ENCODE measurements at places on chromosomes 13 and 19. TPM values are rescaled to one million over a fixed set of nuclear protein-coding genes. Genes with fewer than 3 reads are reported as not detected.

GRCh38 chr13:22461854-22462490 lies 718.8 kb upstream of the SGCG start:
- DNase-seq: no peak

DNA sequence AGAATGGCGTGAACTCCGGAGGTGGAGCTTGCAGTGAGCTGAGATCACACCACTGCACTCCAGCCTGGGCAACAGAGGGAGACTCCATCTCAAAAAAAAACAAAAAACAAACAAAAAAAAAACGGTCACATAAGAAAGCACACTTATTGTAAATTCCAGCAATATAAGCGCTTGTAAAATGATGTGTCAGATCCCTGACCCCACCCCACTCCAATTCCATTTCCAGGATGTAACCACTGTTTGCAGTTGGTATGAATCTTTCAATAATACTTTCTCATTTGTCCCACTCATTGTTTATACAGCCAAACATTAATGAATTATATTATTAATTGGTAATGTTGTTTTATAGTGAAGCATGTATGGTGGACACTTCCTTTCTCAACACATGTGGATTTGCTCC lies 15.9 kb upstream of the CEACAM1 start:
- no peak for DNase-seq

The ZNF560 gene
- total RNA-seq: not detected

The CEACAM8 gene
- total RNA-seq: not detected

All from lower leg skin (tissue), 4 donors.